ENCODE measurements at places on chromosomes 12 and 14. TPM values are rescaled to one million over a fixed set of nuclear protein-coding genes. Genes with fewer than 3 reads are reported as not detected.

DNA sequence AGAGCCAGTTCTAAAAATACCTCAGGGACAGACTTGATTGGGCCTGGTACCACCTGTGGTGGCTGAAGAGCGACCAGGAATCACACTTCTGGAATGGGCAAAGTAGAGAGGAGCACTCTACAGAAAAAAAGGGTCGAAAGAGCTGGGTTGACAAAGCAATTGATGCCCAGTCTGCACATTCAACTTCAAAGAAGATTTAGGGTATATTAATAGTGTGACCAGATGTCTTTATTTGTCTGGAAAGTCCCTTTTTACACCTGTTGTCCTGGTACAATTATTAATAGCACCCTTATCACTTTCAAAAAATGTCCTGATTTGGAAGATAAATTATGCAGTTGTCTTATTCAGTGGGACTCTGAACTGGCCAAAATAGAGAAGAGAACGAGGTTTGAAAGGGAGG is 137.5 kb downstream of the DYRK2 start:
- DNase-seq, result no peak

DNA sequence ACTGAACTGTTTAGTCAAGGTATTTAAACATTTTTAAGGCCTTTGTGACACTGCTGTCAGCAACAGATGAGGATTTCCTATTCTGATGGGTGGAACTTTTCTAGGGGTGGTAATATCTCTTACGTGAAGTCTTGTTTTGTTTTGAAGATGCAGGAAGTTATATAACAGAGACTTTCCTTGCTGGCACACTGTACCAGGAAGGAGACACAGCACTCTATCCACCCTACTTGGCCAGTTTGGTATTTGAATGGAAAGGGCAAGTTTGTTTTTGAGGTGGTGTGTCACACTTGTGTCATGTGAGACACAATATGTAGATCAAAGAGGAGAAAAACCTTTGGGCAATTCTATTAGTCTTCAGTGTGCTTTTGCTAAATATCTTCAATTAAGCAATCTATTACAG is 51.6 kb upstream of the SRP54 start:
- no peak for DNase-seq

- no peak for DNase-seq
Observed at GRCh38 chr14:87156878-87157277, 836.1 kb downstream of the GALC start.

DNA sequence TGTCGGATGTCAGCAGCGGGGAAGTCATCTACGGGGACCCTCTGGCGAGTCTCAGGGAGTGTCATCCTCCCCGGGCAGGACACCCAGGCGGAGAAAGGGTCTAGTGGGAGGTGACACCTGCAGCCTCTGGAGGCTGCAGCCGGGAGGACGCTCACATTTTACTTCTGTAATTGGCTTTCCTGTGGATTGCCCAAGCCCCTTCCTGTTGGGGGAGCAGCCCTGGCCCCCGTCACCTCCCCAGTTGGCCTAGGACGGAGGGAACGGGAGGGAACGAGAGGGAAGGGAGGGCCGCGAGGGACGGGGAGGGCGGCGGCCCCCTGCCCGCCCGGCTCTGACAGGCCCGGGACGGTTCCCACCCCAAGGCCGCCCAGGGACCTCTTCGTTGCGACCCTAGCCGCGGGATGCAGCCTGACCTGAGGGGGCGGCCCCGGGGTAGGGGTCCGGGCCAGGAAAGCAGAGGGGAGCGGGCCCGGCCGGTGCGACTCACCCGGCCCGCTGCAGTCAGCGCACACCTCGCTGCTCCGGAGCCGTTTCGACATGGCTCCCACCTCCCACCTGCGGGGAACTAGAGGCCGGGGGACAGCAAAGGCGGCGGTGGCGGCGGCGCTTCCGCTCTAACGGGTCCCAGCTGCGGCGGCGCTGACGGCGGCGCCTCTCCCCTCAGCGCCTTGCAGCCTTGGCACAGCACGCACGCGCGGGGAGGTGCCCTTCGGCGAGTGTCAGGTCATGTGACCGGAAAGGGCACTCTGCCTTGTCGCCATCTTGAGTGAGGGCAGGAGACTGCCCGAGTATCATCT is at the start of gene GIT2:
Gene GIT2 (minus strand): TSS at position 683 of the 797 bp plus-strand sequence. CDS start 144 bp downstream, at position 539.
- peak; percentile 96 for DNase-seq

The IL26 gene
- total RNA-seq, result not detected

DNA sequence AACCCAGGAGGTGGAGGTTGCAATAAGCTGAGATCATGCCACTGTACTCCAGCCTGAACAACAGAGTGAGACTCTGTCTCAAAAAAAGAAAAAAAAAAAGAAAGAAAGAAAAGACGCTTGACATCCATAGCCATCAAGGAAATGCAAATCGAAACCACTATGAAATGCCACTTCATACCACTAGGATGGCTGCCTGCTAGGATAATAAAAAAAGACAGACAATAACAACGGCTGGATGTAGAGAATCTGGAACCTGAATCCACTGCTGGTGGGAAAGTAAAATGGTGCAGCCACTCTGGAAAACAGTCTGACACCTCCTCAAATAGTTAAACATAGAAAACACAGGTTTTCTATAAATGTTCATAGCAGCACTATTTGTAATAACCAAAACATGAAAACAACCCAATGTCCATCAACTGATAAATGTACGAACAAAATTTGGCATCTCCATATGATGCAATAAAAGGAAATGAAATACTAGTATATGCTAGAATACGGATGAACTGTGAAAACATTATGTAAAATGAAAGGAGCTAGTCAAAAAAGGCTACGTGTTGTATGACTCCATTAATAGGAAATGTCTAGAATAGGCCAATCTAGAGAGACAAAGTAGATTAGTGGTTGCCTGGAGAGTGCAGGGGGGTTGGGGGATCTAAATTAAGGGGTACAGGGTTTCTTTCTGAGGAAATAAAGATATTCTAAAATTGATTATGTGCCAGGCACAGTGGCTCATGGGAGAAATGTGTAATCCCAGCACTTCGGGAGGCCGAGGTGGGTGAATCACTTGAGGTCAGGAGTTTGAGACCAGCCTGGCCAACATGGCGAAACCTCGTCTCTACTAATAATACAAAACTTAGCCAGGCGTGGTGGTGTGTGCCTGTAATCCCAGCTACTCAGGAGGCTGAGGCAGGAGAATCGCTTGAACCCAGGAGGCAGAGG is 9.7 kb downstream of the WSB2 start:
- DNase-seq, result no peak

DNA sequence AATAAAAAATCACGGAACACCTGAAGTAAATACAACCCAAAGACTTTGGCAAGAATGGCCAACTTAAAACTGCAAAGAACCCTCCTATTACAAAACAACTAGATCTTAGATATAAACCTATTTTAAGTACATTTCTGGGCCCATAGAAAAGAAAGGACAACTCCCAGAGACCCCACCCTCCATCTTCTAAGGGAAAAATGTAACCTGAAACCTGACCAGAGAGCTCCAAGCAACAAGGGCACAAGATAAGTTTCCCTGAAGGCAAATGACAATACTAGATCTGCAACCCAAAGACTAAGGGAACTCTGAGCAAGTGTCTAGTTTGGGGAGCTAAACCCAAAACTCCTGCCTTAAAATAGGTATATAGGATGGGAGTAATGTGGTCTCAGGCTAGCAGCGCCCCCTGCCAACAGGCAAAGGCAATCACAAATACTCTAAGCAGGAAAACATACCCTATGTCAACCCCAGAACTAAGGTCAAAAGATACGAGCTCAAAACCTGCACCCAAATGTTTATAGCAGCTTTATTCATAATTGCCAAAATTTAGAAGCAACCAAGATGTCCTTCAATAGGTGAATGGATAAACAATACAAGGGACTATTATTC is 218.9 kb downstream of the ITPR2 start:
- peak; percentile 29 for DNase-seq

The TCL1A gene
- total RNA-seq, result 14.1 TPM

- DNase-seq, result no peak
Observed at GRCh38 chr12:8970432-8970831, 18.9 kb upstream of the KLRG1 start.

DNA sequence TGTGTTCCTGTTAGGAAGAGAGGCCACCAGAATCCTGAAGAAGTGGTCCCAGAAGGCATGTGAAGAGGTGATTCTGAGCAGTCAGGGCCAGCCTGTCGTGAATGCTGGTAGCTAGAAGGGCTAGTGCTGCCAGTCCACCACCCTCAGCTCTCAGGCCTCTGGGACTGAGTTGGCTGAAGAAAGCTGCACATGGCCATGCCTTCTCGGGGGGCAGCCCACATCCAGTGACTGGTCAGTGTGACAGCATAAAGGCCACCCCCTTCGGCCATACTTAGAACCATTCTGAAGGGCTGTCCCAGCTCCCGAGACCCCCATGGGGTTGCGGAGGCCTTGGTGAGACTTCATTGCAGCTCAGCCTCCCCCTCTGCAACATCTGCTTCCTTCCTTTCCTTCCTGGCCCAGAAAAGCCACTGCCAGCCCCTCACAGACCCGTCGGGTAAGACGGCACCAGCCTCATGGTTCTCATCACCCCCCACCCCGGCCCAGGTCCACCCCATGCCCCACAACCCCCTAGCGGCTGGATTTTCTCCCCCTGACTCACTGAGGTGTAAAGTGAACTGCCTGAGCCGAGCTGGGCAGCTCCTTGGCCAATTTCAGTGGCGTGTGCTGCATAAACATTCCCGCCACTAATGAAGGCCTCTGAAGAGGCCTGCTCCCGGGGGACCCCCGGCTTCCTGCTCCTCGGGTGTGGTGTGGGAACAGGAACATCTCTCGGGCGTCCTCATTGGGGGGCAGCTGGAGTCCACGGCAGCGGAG is 49.5 kb upstream of the DIO3 start:
- DNase-seq, result peak; percentile 72

DNA sequence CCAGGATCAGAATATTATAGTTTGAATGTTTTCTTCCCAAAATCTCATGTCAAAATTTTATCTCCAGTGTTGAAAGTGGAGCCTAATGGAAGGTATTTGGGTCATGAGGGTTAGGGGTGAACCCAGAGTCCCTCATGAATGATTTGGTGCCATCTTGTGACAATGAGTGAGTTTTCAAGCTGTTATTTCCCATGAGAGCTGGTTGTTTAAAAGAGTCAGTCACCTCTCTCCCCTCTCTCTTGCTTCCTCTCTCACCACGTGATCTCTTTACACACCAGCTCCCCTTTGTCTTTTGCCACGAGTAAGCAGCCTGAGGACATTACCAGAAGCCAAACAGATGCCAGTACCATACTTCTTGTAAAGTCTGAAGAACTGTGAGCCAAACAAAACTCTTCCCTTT is 561.6 kb downstream of the RERGL start:
- DNase-seq, result no peak

- DNase-seq, result no peak
Observed at GRCh38 chr14:101472518-101472849, 88.8 kb upstream of the DIO3 start.

GRCh38 chr12:19248929-19249602 is 119.5 kb downstream of the PLEKHA5 start:
- DNase-seq, result no peak

DNA sequence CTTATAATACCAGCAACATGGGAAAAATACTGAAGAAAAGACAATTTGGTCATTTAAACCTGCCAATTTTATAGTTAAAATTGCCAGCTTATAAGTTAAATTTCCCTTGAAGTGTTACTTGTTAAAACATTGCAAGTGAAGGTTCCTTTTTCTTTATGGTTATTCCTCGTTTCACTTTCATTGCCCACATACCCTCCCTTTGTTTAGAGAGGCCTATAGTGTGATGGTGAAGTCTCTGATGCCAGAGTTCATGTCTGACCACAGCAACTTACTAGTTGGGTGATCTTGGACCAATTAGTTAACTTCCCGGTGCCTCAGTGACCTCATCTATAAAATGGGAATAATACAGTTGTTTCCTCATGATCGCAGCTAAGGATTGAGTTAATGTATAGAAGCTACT is 173.5 kb downstream of the ANO6 start:
- DNase-seq, result no peak

DNA sequence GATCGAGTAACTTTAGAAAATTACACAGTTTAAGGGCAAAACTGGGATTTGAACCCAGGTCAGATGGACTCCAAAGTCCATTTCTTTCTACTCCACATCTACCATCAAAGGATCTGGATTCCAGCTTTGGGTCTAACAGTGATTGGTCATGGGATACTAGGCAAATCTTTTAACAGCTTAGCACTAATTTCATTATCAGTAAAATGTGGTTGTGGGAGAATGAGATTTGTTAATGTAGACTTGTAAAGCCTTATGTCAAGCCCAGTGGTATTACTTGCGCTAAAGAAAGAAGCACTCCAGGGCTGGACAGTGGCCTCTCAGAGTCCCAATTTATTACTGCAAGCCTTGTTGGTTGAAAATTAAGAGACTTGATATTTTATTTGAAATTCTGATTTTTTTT is 65.2 kb upstream of the MANSC4 start:
- DNase-seq, result no peak

DNA sequence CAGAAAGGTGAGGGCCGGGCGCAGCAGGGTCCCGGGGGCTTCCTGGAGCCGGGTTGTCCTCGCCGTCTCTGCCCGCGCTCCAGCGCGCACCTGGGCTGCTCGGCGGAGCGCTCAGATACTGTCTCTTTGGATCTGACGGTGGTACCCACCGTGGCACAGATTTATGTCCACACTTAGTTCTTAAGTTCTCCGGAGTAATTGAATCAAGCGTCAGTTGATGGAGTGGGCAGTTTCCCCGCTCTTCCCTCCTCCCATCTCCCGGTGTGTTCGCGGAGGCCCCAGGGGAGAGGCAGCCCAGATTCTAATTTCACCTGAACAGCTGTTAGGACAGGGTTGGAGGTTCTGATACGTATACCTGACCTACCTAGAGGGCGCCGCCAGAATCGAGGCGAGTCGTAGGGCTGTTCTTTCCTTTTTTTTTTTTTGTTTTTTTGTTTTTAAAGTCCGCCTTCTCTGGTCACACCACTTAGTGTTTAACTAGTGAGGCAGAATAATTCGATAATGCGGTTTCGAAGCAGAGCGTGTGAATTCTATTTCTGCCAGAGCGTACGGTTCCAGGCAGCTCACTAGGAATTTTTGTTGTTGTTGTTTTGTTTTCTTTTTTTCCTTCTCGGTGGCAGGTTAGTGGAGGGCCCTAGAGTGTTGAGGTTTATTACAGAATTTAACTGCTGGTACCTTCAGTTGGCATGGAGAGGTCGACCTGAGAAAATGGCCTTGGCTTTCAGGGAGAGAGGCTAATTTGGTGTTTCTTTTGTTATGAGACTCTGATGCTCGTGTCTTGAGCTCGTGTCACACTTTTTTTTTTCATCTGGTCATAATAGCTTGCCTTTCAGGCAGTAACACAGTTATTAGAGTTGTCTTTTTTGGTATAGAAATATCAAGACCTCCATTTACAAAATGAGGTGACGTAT is 22.3 kb upstream of the GNS start:
- no peak for DNase-seq

GRCh38 chr12:1835211-1836131 is 15.1 kb downstream of the LRTM2 start:
- DNase-seq, result no peak

GRCh38 chr12:70560671-70561070 is 76.6 kb downstream of the PTPRB start:
- no peak for DNase-seq

The RAD9B gene
- 29.1 TPM for total RNA-seq

- no peak for DNase-seq
Observed at GRCh38 chr12:65500091-65500900, 221.8 kb downstream of the MSRB3 start.

DNA sequence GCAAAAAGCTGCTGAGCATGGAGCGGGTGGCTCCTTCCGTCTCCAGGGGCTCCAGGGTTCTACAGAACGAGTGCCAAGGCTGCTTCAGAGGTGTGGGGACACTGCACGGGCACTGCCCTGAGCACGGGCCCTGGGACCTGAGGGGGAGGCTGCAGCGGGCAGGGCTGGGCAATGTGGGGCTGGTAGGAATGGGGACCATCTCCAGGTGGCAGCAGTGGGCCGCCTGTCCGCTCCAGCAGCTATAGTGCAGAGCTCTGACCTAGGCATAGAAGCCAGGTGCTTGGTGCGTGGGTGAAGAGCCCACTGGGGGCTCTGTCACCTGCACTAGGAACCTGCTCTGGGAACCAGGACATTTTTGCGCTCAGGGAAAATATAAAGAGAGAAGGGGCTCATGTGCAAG is 22.3 kb downstream of the HDAC7 start:
- no peak for DNase-seq

Measured in testis (tissue), 5 donors.